NCI-H187 (cell line): ENCODE measurements at places on chromosomes 1 and 21.

DNA sequence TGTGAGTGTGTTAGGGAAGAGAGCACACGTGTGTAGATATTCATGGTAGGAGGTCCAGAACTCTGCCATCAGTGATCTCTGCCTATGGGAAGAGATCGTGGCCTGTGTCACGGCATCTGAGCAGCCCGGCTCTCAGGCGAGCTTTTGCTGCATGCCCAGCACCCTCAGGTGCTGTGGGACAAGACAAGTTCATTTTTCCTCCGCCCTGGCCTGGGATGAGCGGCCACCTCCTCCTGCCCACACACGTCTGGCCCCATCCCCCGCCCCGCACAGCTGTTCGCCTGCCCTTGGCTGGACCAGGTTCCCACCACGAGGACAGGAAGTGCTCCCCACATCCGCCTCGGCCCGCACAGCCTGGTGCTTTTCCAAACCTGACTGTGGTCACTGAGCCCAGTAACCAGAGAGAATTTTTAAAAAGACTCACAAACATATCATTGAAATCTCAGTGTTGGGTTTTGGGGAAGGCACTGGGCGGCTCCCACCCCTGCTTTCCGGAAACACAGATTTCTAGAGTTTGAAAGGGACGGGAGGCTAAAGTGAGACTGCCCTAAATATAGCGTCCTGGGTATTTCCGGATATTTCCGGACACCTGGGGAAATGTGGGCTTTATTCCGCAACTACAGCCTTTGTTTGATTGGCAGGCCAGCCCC lies 18.0 kb downstream of the BMP8A start:
- DNase-seq: no peak

DNA sequence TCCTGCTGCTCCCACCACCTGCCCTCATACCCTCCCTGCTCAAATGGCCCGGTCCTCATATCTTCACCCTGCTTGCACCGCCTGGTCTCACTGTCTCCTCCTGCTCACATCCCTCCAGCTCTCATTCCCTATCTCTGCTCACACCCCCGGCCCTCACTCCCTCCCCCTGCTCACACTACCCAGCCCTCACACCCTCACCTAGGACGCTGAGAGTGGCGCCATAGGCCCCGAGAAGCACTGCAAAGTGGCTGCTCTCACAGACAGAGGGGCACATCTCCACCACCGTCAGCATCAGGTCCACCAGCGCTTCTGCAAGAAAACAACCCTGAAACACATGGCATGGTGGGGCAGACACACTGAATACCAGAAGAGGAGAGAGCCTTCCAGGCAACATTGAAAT lies 38.6 kb downstream of the MRAP start:
- DNase-seq: no peak

- no peak for DNase-seq
Measured at GRCh38 chr1:46510341-46510997, 20.8 kb downstream of the DMBX1 start.

DNA sequence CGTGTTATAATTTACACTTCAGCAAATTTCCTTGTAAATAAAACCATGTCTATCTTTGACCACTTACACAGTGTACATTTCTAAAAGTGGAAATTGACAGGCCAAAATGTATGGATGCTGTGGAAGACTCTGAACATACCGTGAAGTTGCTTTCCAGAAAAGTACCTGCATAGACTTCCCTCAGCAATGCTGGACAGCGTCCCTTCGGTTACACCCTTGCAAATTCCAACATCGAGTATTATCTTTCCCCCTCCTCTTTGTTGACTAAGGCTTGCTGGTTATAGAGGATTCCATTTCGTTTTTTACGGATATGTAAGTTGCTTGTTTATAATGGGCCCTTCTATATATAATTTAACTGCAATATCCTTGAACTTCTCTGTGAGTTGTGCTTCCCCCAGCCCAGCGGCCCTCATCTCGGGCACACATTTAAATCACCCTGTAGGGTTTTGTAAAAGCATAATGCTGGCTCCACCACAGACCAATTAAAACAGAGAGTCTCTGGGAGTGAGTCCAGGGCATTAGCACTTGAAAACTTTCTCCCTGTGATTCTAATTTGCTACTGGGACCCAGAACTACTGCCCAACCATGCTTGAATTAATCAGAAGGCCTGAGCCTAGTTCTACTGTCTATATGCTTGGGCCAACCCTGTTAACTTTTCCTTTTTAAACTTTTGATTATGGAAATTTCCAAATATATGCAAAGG lies 230.3 kb downstream of the GRIK3 start:
- DNase-seq: no peak

GRCh38 chr1:82486468-82486867 lies 685.7 kb downstream of the ADGRL2 start:
- no peak for DNase-seq

DNA sequence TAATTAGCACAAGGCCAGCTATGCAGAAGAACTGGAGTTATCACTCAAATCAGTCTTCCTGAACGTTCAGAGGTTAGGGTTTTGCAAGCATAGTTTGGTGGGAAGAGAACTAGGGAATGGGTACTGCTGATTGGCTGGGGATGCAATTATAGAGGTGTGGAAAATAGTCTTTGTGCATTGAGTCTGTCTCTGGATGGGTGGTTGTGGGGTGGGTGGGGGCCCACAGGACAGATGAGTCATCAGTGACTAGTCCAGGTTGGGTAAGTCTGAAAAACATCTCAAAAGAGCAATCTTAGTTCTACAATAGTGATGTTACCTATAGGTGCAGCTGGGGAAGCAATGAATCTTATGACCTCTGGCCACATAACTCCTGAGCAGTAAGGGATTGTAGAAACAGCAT lies 89.7 kb upstream of the HMCN1 start:
- DNase-seq: no peak

GRCh38 chr1:229942501-229942900 lies 124.5 kb upstream of the GALNT2 start:
- no peak for DNase-seq

DNA sequence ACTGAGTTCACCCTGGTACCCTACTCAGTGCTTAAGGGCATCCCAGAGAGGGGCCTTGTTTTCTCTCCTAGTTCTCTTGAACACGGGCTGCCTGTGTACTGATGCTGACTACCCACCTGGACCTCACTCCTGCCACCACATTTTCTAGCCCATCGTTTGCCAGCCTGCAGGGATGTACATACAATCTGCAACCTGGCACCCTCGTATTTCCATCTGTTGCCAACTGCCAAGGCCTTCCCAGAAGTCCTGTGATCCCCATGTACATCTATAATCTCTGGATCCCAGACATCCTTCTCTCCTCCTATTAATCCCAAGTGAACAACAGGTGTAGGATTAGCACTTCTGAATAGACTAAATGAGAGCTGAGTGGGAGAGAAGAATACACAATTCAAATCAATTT lies 212.0 kb downstream of the SLC45A1 start:
- no peak for DNase-seq

- DNase-seq: no peak
Measured at GRCh38 chr1:209104646-209105045, 478.9 kb upstream of the CAMK1G start.

GRCh38 chr1:154346276-154346917 lies 21.1 kb downstream of the ATP8B2 start:
- no peak for DNase-seq

- no peak for DNase-seq
Measured at GRCh38 chr1:1233567-1233892, 1.5 kb downstream of the B3GALT6 start.

DNA sequence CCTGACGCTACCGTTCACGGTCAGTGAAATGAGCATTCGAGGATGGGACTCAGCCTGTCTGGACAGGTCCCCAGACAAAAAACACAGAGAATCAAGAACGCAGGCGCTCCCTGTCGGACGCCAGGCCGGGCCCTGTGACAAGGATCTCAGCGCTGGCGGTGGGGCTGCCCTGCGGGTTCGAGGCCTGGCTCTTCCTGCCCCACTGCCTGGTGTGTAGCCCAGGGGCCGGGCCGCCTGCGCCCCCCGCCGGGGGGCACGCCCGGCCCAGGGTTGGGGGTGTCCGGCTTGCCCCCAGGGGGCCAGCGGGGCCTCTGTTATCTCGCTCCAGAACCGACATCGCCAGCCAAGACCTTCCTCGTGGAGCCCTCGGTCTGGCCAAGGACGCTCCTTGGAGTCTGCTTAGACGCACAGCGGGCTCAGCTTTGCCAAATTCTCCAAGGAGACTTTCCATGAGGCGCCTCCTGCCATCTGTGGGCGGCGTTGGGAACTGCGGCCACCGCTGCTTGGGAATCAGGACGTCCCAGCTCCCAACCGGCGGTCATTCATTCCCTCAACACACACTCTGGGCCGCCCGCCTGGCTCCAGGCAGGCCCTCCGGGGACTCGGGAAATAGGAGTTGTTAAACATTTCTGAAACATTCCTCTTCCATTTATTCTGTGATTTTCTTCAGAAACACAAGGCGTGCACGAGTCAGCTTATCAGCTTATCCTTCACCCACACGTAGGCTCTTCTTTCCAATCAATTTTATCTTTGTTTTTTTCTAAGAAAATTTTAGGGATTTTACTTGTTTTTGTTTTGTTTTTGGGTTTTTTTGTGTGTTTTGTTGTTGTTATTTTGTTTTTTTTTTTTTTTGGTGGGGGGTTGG lies 11.3 kb upstream of the RIPK4 start:
- peak; percentile 58 for DNase-seq

- no peak for DNase-seq
Measured at GRCh38 chr1:197787056-197787455, 11.8 kb upstream of the DENND1B start.

DNA sequence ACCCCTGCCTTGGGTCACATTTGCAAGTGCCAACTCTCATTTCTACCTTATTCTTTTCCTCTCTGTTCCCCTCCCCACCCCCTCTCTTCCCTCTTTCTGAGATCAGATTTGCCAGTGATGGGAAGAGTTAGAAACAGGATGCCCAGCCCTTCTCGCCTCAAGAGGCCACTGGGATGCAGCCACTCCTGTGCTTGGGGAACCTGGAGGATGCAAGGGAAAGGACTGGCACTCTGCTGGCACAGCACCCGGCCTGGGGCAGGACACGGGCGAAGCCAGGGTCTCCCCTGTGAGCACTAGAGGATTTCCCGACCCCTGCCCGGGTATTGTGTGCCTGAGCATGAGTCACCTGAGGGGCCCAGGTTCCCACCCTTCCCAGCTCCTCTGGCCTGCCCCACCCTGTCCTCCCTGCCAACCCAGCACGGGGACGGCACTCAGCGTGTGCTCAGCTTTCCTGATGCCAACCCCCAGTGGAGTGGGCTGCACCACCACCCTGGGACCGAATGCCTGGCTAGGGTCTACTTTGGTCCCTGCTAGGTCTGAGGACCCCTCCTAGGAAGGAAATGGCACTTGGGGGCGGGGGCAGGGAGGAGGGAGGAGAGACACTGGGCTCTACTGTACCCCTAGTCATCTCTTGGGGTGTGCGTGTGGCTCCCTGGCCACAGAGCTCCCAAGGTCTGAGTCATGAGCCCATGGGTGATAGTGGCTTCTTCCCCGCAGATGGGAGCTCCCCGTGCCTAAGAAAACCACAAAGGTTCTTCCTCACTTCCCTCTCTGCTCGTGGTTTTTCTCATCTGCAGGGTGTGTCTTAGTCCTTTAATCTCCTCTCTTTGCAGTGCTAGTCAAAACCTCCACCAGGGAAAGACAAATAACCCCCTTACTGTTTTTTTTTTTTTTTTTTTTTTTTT lies 12.4 kb downstream of the LMNA start:
- no peak for DNase-seq

DNA sequence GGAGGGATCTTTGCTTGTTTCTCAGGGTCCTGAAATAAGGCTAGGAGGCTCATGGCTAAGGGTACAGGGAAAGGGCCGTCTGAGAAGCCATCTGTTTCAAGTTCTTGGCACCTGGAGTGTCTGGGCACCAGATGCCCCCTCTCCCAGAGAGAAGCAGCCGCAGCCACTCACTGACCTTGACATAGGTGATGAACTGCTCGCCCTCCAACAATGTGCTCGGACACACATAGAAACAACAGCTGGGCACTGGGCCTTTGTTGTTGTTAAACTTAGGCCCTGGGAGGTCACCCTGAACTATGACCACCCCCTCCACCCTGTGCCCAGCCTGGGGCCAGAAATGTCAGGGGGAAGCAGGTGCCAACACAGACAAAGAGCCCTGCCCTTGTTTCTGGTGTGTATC lies 9.2 kb upstream of the TNNI1 start:
- no peak for DNase-seq

DNA sequence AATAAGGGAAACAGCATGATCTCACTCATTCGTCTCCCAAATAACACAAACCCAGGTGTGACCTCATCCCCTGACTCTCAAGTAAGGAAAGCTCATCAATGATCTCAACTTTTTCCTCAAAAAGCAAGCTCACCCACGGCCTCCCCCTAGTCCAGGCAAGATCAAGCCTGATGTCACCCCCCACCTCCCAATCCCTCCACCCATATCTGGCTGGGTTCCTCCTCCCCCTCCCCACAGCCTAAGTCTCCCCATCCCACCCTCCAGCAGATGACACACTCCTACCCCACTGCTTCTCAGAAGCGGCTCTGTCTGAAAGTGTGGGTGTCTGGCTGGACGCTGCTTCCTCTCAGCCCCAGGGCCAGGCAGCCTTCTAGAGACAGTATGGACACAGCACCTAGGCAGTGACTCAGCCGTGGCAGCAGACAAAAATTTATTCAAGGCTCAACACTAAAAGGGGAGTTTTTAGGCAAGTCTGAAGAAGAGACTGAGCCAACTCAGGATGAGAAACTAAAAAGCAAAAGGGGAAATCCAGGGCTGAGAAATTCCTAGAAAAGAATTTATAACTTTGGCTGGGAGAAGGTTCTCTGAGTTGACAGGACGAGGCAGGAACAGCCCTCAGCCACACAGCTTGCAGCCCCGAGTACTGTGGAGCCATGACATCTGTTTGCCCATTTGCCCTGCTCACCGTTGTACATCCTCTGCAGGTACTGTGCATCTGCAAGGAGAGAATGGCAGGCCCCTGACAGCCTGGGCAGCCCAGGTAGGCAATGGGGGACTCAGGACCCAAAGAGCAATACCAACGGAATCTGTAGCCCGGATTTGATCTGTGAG lies 81.6 kb upstream of the LRRC8D start:
- no peak for DNase-seq

DNA sequence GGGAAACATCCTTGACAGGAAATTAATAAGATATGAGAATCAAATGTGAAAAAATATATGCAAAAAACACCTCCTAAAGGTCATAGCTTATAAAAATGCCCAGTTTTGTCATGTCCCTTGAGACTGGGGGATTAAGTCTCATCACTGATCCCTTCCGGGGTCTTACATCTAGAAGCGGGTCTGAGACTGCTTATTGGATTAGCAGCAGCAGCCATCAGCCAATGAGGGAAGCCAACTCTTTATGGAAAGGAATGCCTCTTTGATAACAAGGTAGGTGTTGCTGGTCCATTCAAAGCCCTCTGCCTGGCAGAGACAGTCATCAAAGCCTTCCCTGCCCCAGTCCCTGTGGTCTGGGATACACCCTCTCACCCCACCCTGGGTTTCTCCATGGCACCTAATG lies 3.9 kb upstream of the CACNA1S start:
- DNase-seq: no peak

GRCh38 chr1:159869607-159870006 lies 7.2 kb upstream of the VSIG8 start:
- DNase-seq: no peak

GRCh38 chr21:45178070-45178608 lies 103.8 kb downstream of the ADARB1 start:
- no peak for DNase-seq

DNA sequence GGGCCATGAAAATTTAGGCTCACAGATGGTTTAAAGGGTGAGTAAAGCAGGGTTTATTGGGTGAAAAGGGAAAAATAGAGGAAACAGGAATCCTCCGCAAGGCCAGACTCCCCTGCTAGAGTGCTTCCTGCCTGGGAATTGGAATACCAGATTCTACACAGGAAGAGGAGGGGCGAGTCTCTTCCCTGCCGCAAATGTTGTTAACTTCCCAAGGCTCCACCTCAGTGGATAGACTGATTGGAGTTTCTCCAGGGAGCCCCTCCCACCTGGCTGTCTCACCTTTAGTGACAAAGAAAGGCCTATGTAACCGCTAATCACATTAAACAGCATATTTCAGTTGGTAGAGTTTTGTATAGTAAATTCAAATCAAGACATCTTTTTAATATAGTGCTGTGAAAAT lies 1450.1 kb downstream of the KCNT2 start:
- DNase-seq: no peak
